ENCODE measurements at places on chromosomes 4 and X.
A peak's percentile ranks its signal among the peaks of the same experiment; 100 is the strongest.

DNA sequence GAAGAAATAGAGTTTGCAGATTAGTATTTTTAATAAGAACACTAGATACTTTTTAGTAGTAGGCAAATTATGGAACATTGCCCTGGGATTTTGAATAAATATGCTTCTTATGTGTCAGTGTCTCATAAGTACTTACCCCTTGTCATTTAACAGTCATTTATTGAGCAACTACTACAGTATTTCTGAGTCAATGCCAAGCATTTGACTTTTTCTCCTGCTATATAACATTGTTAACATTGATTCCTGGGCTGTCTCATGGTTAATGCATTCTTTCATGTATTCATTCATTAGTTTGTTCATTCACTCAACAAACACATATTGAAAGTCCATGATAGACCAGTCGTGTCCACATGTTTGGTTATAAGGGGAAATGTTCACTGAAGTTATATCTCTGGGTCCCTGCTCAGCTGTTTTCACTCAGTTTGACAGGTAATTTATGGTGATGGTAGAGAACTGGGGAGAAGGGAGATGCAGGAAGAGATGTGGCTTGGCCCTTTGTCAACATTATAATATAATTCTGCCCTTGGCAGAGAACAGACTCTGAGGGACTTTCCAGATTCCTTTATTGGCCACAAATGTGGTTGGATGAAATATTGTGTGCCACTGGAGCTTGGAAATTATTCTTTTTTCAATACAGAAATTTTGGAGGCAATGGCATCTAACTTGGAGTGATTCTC is 49.8 kb downstream of the OSTC start:
- no peak for DNase-seq

DNA sequence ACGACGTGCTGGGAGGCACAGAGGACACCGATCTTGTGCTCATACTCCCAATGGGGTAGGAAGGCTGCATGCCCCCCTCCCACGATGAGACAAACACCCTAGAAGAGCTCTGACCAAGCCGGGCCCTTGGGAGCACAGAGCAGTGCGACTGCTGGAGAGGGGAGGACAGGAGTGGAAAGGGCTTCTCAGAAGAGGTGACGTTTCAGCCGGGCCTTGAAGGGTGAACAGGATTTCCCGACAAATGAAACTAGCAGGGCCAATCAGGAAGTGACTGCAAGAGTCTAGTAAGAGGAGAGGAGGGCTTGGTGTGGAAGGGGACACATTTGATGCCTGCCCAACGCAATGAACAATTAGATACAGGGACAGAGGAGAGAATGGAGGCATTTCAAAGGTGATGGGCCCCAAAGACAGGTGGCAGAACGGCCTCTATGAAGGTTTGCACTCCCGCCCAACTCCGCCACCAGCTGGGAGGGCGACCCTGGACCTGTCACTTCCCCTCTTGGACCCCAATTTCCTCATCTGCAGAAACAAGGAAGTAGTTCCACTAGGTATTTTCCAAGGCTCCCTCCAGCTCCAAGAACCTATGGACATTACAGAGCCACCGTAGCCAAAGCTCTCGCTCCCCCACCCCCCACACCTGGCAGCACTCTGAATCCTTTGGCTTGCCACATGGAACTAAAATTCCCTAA is 3.9 kb downstream of the HCFC1 start:
- no peak for DNase-seq

GRCh38 chr4:89665662-89666061 is 171.3 kb downstream of the SNCA start:
- no peak for DNase-seq

DNA sequence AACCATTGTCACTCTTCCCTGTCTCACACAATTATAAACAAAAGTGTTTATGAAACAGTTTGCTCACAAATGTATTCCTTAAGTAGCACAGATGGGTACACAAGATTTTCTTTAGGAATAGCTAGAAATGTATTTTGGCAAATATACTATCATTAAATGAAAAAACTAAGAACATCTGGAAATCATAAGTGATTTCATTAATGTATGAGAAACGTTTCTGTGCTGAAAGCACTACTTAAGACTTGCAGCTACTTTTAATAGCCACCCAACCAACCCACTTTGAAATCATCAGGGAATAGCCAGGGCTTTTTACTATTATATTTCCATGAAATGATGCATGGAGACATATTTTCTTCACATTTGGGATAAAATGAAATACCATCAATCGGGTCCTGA is 62.3 kb upstream of the NAP1L5 start:
- no peak for DNase-seq

- DNase-seq, result no peak
Measured at GRCh38 chrX:15321447-15321846, 6.0 kb upstream of the ASB11 start.

- DNase-seq, result no peak
Measured at GRCh38 chr4:170400361-170400760, 310.6 kb upstream of the AADAT start.

GRCh38 chrX:66504481-66504880 is 134.4 kb downstream of the EDA2R start:
- DNase-seq, result no peak

GRCh38 chrX:861921-862320 is 231.3 kb downstream of the SHOX start:
- DNase-seq, result no peak

- no peak for DNase-seq
Measured at GRCh38 chrX:70754169-70754848, 154.2 kb downstream of the TEX11 start.

DNA sequence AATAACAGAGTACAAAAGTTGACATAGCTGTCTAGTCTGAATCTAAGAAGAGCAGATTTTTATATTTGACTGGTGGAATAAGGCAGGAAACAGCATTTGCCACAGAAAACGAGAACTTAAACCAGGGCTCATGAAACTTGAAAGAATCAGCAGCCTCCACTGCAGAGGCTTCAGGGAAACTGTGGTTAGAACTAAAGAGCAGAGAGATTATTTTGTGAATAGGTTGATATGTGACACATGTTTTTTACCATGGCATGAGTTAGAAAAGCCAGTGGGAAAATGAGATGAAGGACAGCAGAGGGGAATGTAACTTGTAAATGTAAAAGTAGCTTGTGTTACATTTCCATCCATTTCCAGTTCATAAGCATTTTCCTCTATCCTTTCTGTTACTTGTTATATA is 63.7 kb upstream of the CAMK2D start:
- DNase-seq, result no peak

DNA sequence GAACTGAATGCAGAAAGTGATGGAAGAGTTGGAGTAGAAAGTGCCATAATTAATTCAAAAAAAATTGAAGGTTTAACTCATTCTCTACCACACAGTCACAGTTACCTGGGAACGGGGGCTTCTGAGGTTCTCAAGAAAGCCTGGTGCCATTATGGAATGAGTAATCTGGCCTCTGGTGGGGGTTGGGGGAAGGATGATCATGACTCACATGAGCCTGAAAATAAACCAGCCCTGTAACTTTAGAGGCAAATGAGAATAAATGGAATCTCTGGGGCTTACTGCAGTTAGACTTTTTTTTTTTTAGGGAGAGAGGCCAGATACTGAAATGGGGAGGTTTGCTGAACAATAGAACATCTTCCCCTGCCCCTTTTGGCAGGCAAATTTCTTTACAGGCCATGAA is 55.3 kb downstream of the SOD3 start:
- DNase-seq, result no peak

GRCh38 chr4:146567396-146567795 is 45.7 kb upstream of the SLC10A7 start:
- no peak for DNase-seq

DNA sequence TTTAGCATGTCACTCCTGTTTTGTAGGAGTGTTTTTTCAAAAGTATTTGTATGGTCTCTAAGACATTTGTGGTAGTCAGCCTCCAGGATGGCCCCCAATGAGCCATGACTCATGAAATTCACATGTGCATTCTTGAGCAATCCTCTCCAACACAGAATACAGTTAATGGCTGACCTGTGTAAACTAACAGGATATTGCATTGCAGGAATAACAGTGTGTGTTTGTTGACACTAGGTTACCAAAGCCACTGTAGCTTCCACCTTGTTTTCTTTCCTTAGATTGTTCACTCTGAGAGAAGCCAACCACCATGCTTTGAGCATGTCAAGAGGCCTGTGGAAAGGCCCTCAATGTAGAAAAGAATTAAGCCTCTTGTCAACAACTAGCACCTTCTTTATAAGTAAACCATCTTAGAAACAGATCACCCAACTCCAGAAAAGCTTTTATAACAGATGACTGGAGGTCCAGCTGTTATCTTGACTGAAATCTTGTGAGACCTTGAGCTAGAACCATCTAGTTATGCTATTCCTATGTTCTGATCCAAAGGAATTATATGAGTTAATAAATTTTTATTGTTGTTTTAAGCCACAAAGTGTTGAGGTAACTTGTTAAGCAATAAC is 28.5 kb downstream of the TBCK start:
- no peak for DNase-seq

- peak; percentile 69 for DNase-seq
Measured at GRCh38 chr4:77022560-77023179, 53.1 kb downstream of the CCNI start.

- DNase-seq, result no peak
Measured at GRCh38 chr4:128060121-128060698, 902 bp upstream of the LARP1B start.

DNA sequence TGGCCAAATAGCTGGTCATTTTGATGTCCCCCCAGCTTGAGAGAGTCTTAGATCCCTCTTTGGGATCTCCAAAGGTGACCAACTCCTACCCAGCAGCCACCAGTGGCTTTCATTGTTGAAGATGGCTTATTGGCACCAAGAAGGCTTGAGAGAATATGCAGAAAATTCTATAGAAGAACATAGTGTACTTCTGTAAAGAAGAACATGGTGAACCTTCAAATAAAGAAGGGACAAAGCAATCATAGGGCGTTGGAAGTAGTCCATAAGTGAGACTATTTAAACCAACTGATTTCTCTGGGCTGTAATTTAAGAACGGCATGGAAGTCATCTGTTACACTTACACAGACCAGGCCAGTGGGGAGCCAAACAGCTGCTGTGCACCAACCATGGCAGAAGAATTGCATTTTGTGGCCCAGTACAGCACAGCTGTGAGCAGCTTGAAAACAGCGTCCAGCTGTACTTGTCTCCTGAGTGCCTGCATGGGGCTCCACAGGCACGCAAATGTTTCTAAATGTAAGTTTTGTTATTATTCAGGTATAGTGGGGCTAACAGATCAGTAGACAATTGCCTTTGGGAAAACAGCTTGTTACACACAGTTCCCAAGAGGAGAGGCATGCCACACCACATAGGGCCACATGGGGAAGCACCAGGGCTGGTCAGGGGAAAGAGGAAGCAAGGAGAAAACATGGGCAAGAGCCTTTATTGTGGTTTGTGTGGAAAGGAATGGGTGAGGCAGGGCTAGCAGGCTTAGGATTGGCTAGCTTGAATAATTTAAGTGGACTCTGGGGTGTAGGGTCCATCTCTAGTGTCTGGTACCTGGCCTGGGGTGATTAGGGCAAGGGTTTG is 125.0 kb downstream of the ARHGAP6 start:
- DNase-seq, result no peak

GRCh38 chr4:81509822-81510221 is 38.1 kb upstream of the RASGEF1B start:
- no peak for DNase-seq

GRCh38 chr4:94673961-94674360 is 83.8 kb upstream of the BMPR1B start:
- no peak for DNase-seq

GRCh38 chr4:184591070-184591677 is 58.1 kb downstream of the CASP3 start:
- DNase-seq, result no peak

DNA sequence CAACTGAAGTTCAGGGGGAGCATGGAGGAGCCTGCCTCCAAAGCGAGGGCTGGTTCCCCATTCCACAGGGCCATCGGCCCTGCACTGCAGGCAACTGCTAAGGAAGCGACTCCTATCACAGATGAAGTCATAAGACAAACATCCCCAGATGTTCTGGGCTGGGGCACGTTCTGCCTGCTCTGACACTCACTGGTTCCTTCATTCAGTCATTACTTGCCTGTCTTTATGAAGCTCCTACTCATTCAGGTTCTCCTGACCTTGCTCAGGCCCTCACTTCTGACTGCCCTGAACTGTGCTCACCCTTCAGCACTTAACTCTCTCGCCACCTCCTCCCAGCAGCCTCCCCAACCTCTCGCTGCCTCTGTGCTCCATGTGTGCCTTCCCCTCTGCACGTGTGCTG is 2.5 kb upstream of the SLC2A9 start:
- DNase-seq, result no peak

DNA sequence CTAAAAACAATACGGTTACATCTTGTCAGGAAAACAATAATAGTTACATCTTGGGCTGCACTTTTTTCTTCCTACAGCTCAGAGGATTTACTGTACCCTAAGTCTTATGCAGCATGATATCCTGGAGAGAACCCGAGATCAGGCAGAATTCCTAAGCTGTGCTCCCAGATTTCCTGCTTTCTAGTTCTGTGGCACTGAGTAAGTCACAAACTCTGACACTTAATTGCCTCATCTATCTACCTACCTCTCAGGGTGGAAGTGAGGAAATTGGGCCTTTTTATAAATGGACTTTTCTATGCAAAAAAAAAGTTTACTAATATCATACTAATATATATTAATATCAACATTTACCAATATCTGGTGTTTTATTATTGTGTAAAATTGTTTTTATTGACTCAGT is 438.5 kb downstream of the INPP4B start:
- no peak for DNase-seq

- no peak for DNase-seq
Measured at GRCh38 chr4:151922811-151923210, 162.0 kb upstream of the GATB start.

DNA sequence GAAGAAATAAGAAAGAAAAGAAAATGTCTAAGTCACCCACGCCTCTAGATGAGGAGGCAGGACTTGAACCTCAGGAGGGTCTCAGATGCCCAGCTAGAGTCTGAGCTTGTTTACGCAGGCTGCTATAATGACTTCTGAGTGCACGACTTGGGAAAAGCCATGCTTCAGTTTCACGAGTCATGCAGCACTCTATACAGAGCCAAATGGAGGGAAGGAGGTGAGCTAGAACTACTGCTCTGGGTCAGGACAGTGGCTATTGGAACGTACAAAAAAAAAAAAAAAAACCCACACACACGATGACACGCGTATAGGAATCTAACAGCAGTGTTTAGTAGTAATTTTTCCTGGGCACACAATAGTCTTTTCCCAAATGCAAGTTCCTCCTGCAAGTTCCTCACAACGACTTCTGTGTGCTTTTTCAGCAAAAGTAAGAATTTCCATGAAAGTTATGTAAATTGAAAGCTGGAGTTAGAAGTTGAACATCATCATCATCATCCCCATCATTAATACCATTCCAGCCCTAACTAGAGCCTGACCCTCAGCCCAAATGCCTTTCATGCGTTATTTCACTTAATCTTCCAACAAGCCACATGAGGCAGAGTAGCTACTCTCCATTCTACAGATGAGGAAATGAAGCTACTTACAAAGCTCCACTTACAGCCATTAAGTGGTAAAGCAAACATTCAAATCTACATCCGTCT is 36.6 kb downstream of the IRF2 start:
- no peak for DNase-seq

GRCh38 chr4:14180983-14181601 is 553.6 kb upstream of the BOD1L1 start:
- DNase-seq, result no peak

GRCh38 chr4:23161787-23162186 is 469.1 kb downstream of the GBA3 start:
- DNase-seq, result peak; percentile 75

Data from retina (tissue), 1 donor.